Karpas-422 (cell line): ENCODE measurements at places on chromosomes 16 and 17. TPM values are rescaled to one million over a fixed set of nuclear protein-coding genes. Genes with fewer than 3 reads are reported as not detected.

The NAGS gene
- 2.4 and 4.3 TPM in 2 replicates for total RNA-seq

The VKORC1 gene
- 70.2 and 93.9 TPM in 2 replicates for total RNA-seq

The KCNG4 gene
- not detected in 2 replicates for total RNA-seq

The CLDN6 gene
- not detected in 2 replicates for total RNA-seq

The CLEC18A gene
- 3.4 and 4.9 TPM in 2 replicates for total RNA-seq

The STXBP4 gene
- total RNA-seq, result 1.2 and 6.6 TPM in 2 replicates

The C16orf74 gene
- 13.3 and 24.5 TPM in 2 replicates for total RNA-seq

The TAOK2 gene
- total RNA-seq, result 21.5 and 30.7 TPM in 2 replicates

The KRT9 gene
- total RNA-seq, result not detected in 2 replicates

The ABCA3 gene
- 0.37 and 0.87 TPM in 2 replicates for total RNA-seq

The MFAP4 gene
- total RNA-seq, result 0.15 TPM in 1 of 2 replicates, not detected in the other

- DNase-seq, result peak; percentile 97
Observed at GRCh38 chr16:10942352-10943063, at the start of gene DEXI. TSS of gene DEXI (minus strand) at chr16:10942468. CDS start at chr16:10942005, 463 bp downstream.

- DNase-seq, result no peak
Observed at GRCh38 chr17:59503500-59503899, 61.9 kb upstream of the DHX40 start.

GRCh38 chr17:50100921-50101345 is 5.8 kb downstream of the PDK2 start:
- DNase-seq, result no peak

- DNase-seq, result no peak
Observed at GRCh38 chr16:78137179-78137578, 37.7 kb downstream of the WWOX start.

GRCh38 chr17:41810659-41811548 is 845 bp downstream of the P3H4 start:
- no peak for DNase-seq

DNA sequence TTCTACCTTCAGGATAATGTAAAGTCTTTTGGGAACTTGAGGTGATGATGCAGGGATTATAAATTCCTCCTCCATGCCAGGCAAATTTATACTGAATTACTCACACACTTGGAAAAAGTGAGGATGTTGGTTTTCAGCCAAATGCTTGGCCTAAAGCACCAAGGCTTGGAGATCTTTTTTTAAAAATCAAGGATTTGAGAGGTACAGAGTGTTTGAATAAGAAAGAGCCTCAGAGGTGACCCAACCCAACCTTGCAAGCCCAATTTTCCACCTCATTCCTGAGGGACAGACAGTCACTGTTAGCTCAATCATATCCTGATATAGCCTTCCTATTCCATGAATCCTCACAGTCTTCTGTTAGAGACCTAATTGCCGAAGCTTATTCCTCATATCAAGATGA is 14.0 kb downstream of the GRIN2A start:
- no peak for DNase-seq

GRCh38 chr16:23088018-23088417 is 61.2 kb downstream of the USP31 start:
- no peak for DNase-seq

DNA sequence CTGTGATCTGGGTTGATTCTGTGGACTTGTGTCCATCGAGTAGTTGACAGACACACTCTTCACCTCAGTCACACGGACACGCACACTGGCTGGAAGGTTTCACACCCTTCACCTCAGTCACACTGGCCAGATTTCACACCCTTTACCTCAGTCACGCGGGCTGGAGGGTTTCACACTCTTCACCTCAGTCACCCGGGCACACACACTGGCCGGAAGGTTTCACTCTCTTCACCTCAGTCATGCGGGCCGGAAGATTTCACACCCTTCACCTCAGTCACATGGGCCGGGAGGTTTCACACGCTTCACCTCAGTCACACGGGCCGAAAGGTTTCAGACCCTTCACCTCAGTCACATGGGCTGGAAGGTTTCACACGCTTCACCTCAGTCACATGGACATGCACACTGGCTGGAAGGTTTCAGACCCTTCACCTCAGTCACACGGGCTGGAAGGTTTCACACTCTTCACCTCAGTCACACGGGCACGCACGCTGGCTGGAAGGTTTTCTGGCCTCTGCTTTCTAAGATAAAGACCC is 96.2 kb downstream of the PGS1 start:
- DNase-seq, result no peak

GRCh38 chr16:85252014-85252413 is 139.7 kb upstream of the CIBAR2 start:
- DNase-seq, result no peak

DNA sequence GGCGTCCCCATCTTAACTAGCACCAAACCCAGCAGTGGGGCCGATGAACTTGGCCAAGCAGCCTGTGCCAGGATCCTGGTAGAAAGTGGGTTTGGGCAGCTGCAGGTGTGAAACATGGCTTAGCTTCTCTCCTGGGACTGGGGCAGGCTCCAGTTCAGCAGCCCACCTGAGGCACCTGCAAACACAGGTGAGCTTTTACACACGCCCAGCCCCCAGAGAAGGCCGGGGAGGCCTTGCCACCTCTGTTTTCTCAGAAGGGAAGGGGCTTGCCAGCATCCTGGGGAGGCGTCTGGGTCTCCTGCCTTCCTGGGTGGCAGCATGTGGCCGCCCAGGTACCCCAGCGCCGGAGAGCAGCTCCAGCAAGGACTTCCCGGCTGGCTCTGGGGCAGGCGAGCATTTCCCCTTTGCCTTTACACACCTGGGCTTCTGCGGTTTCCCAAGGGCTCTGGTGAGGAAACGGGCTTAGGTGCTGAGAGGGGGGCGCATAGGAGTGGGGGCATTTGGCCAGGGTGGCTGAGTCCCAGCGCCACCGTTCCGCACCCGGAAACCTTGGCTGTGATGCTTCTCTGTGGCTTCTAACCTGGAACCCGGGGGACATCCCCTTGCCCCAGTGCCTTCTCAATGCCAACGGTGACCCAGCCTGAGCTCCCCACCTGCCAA is 81.6 kb upstream of the CBX4 start:
- DNase-seq, result no peak

- no peak for DNase-seq
Observed at GRCh38 chr17:17763734-17764133, 73.1 kb downstream of the SREBF1 start.

DNA sequence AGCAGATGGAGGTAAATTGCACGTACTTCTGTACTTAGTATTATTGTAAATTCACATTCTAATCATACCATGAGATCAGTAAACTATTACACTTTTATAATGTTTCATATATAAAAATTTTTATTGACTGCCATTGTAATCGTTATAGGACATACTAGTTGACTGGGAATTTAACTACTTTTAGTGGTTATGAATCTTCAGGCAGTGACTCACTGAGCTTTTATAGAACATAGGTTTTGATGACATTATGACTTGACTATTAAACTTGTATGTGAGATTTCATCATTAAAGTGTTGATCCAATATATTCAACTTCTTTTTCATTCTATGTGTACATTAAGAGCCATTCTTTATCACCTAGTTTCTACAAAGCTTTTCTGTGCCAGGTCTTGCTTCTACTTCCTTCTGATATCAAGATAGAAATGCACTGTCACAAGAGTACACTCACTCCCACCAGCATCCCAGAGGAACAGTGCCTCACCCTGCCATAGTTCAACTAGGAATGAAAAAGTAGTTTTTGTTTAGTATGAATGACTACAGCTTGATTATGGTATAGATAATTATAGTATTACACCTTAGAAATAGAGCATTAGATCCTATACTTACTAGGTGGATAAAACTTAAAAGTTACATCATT is 142.4 kb upstream of the RBL2 start:
- DNase-seq, result no peak

DNA sequence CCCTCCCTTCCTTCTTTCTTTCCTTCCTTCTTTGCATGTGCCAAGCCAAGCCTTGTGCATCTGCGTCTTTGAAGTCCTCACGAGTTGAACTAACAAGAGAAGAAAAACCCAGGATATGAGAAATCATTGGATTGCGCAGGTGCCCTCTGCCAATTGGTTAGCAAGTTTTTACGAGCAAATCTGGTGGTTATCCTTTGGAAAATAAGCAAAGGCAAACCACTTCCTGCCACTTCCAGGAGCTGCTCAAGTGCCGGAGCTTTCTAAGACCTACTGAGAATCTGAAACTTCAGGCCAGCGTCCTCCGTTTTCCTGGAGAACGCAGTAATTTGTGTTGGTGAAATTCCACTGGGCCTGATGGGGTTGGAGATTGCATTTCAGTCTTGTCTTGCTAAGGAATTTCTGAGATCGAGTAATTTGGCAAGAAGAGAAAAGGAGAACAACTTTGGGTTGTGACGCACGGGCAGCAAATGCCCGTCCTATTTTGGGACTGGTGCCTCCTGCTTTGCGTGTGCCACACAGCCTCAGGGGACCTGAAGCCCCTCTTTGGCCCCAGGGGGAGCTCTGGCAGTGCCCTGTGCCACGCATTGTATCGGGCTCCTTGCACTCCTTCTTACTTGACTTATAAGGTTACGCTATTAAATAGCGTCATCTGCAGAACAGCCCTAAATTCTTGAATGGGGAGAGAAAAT is 56.4 kb downstream of the CMIP start:
- peak; percentile 73 for DNase-seq

DNA sequence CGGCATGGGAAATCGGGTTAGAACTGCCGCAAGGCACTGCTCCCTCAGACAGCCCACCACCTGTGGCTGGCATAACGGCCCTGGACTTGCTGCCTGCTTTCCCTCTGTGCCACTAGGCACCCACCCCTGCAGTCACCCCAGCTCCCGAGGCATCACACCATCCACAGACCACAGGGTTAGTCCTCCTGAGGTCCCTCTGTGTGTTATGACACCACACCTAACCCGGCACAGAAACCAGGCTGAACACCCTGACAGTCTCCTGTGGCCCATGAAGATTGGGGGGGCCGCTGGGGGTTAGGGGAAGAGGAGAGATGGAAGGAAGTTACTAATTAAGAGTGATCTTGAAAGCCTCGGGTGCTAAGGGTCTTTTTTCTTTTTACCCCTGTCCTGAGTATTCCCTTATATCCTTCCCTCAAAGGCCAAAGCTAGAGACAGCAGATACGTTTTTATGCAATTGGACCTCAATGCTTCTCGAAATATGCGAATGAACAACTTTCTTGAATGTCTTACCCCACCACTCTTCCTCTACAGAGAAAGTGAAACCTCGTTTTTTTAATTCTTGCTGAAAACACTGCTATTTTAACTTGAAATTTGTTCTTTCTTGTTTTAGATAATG is 7.0 kb downstream of the CYTH1 start:
- DNase-seq, result no peak

- no peak for DNase-seq
Observed at GRCh38 chr17:7496470-7497183, 12.5 kb downstream of the POLR2A start.

GRCh38 chr17:17917394-17917793 is 54.8 kb downstream of the TOM1L2 start:
- DNase-seq, result no peak

DNA sequence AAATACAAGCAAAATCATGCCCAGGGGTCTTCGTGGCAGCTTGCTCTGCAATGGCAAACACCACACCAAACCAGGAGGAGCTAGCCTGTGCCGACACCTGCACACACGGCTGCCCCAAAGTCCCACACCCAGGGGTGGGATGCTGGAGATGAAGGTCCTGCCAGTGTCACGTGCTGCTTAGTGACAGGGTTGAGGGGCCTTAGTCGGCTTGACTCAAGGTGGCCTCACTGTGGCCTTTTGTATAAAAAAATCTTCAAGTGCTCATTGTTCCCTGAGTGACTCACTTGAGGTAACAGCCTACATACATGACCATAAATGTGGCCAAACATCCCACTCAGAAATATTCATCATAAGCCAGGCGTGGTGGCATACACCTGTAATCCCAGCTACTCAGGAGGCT is 7.3 kb downstream of the TRIM65 start:
- no peak for DNase-seq

- DNase-seq, result no peak
Observed at GRCh38 chr17:78214706-78215061, 631 bp downstream of the BIRC5 start.

DNA sequence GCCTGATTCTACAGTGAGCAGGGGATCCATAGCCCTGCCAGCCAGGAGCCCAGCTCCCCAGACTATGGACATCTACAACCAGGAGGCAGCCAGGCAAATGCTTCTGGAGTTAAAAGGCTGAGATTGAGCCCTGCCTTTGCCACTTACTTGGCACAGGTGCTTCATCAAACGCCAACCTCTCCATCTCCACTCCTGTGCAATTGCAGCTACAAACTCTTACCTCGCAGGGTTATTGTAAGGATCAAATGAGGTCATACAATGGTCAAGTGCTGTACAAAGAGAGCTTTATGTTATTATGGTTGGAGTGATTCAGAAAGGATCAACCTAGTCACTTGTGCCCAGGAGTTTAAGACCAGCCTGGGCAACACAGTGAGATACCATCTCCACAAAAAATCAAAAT is 9.8 kb upstream of the MYO18A start:
- DNase-seq, result no peak

- no peak for DNase-seq
Observed at GRCh38 chr16:84378099-84378498, 9.8 kb downstream of the ATP2C2 start.

- peak; percentile 89 for DNase-seq
Observed at GRCh38 chr16:67546761-67547422, 15.4 kb upstream of the CTCF start.

GRCh38 chr17:3974138-3974687 is 10.0 kb upstream of the ATP2A3 start:
- DNase-seq, result no peak

DNA sequence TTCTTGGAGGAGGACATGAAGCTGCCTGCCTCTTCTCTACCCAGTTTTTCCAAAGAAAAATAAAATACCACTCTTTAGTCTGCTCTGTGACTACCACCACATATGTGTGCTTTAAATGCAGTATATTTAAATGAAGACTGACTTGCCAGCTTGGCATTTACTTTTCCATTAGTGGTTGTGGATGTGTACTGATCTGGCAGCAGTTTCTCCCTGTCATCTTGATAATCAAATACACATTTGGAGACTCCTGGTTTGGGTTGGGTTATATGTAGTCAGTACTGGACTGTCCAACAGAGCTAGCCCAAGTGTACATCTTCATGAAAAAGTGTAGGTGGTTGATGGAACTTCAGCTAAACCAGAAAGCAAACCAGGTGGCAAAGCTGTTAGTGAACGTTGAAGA is 19.9 kb downstream of the COX10 start:
- DNase-seq, result no peak

GRCh38 chr17:50563092-50563511 is 2.6 kb downstream of the CACNA1G start:
- no peak for DNase-seq

DNA sequence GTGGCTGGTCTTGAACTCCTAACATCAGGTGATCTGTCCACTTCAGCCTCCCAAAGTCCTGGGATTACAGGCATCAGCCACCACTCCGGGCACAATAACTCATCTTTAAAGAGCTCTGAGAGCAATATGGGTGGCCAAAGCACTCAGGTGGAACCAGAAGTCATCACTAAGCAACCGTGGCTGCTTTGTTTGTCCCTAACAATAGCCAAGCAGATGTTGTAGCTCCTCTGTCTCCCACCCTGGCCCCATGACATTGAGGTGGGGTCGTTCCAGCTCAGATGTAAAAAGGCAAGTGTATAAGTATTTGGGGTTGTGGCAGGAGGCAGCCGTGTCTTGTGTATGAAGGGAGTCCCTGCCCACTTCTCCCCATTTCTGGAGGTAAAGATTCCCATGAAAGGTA is 3.7 kb upstream of the SCIMP start:
- no peak for DNase-seq

GRCh38 chr16:53281280-53281679 is 153.0 kb upstream of the RBL2 start:
- no peak for DNase-seq

GRCh38 chr17:51802544-51802943 is 356.0 kb downstream of the CA10 start:
- no peak for DNase-seq
